Hematopoietic multipotent progenitor cell treated with erythropoietin and hydrocortisone succinate and interleukin-3 and kit ligand, for 8 days (in vitro differentiated cells): ENCODE measurements at places on chromosomes 3 and 15.

DNA sequence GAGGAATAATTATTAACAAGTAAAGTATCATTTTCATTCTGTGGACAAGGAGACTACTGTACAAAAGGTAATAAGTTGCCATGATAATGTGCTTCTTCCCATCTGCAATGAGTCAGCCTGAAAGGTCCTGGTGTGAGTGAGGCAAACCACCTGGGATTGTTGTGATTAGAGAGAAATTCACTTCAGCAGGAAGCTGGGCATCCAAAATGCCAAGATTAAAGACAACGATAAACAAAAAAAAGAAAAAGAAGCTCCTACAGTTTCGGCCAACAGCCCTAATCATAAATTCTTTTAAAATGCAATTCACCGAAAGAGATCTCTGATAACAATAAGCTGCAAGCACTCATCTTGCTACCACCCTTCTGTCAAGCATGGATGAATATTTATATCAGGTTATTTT lies 507.8 kb downstream of the TUSC7 start:
- no peak for DNase-seq

DNA sequence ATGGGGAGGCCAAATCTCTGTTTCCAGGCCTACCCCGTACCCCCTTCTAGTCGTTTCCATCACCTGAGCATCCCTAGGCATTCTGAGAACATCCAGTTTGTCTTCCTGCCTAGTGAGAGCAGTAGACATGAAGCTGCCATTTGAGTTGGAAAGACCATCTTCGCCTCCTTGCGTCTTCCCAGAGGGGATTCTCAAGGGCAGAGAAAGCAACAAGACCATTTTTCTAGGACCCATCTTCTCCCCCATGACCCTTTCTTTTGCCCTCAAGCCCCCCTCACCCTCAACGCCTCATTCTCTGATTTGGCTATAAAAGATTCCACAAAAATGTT lies 148.7 kb upstream of the BHLHE40 start:
- no peak for DNase-seq

DNA sequence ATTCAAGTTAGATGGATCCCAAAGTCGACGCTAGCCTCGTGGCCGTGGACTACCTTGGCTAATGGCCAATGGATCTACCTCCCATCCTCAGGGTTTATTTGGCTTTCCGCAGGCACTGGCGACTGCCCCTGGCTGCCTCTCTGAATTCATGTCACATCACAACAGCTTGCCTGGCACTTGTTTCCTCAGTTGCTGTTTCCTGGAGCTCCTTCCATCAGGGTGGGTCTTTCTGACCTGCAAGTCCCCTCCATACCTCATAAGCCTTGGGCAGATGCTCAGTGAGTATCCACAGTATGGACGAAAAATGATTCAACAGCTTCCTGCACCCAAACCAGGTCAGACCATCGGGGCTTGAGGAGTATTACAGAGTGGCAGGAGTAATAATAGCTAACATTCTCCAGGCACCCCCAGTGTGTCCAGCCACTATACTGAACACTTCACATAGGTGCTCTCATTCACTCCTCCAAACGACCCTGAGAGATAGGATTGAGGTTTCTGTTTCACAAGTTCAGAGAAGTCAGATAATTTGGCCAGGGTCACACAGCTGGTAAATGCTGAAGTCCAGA lies 311.5 kb downstream of the TLE3 start:
- DNase-seq = no peak

DNA sequence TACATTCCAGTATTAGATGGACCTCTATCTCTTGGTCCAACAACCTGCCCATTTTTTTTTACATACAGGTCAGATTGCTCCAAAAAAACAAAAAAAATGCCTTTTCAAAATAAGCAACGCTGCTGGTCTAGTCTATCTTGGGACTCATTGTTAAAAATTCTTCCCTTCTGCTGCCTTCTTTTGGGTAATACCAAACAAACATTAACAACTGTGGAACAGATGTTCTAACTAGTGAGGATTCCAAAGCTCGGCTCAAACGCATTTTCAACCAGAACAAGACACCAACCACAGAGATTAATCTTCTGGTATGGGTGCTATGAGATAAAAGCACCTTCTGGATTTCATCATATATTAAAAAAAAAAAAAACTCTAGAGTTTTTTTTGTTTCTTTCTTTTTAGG lies 24.7 kb downstream of the ARHGAP31 start:
- DNase-seq = peak; percentile 27

DNA sequence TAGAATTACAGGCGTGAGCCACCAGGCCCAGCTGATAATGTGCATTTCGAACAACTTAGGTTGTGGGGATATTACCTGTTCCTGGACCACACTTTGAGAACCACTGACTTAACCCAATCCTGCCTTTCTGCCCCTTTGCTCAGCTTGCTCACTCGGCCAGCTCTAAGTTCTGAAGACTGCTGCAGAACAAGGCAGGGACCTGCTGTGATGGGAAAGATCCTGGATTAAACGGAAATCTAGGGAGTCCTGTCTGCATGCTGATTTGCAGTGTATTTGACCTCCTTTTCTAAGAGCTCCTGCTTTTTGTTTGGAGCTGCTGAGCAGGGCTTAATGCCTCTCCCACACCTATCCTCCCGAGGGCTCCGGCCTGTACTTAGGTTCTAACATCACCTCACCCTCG lies 2.9 kb downstream of the LTK start:
- no peak for DNase-seq

- no peak for DNase-seq
These were observed 363.4 kb downstream of the OTOL1 start for GRCh38 chr3:161859865-161860450.

- DNase-seq = no peak
These were observed 2.0 kb upstream of the CEMIP start for GRCh38 chr15:80777137-80777536.
